ENCODE measurements at places on chromosomes 11 and 22. TPM values are rescaled to one million over a fixed set of nuclear protein-coding genes. Genes with fewer than 3 reads are reported as not detected.

Gene SLC22A6
- not detected for total RNA-seq

Gene CYP2R1
- 36.2 TPM for total RNA-seq

Gene GLB1L2
- 5.9 TPM for total RNA-seq

Gene IFITM10
- not detected for total RNA-seq

- H3K4me3 ChIP-seq = no peak overlapping the region
- H3K27me3 ChIP-seq = no peaks in the 10 kb centered on the region
- H3K36me3 ChIP-seq = no peaks in the 10 kb centered on the region
- no peak overlapping the region for H3K27ac ChIP-seq
- DNase-seq = no peak
Observed at GRCh38 chr11:87926250-87926970, 248.8 kb downstream of the RAB38 start.

- no peaks in the 10 kb centered on the region for H3K27me3 ChIP-seq
- no peak overlapping the region for H3K27ac ChIP-seq
- no peak overlapping the region for H3K4me3 ChIP-seq
- no peak for DNase-seq
Observed at GRCh38 chr11:96335388-96335787, 7.6 kb downstream of the MAML2 start.

DNA sequence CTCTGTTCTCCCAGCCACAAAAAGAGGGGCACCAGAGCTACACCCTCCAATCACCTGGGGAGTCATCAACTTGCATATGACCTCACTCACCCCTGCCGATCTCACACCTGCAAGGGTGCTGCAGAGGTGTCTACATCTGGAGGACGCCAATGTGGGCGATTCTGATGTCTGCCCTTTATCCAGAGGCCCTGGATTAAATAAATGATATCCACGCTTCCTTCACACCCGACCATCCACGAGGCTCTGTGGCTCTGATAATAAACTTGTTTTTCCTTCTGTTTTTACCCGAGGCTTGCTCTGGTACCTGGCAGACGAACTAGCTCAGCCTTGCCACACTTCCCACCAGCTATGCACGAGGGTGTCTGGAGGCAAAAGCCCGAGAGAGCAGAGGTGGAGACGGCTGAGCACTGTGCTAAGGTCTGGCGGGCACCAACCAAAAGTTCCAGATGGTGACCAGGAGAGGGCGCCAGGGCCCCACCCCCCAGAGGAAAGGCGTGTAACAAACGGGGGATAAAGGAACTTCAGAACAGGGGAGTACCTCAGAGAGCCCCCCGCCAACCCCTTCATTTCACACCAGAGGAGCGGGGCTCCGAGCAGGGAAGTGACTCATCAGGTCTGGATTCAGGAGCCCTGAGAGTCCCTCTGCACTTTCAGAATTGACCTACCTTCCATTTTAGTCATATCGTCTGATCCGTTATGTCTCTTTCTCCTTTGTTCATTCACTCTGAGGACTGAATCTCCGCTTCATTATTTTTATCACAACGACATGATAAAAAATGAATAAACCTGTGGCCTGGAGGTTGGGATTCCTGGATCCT, 13.5 kb downstream of the SCN3B start:
- peaks cover 6% of the 10 kb centered on the region for H3K4me1 ChIP-seq
- H3K27me3 ChIP-seq = no peaks in the 10 kb centered on the region
- H3K4me3 ChIP-seq = no peak overlapping the region

Data from stomach (tissue), 19 donors.